ENCODE measurements at places on chromosomes 4 and X.
A peak's percentile ranks its signal among the peaks of the same experiment; 100 is the strongest.

- no peak for DNase-seq
These were observed 219.8 kb downstream of the TLL1 start for GRCh38 chr4:166092797-166093290.

- DNase-seq: no peak
These were observed 188.0 kb downstream of the SLC4A4 start for GRCh38 chr4:71526637-71527406.

DNA sequence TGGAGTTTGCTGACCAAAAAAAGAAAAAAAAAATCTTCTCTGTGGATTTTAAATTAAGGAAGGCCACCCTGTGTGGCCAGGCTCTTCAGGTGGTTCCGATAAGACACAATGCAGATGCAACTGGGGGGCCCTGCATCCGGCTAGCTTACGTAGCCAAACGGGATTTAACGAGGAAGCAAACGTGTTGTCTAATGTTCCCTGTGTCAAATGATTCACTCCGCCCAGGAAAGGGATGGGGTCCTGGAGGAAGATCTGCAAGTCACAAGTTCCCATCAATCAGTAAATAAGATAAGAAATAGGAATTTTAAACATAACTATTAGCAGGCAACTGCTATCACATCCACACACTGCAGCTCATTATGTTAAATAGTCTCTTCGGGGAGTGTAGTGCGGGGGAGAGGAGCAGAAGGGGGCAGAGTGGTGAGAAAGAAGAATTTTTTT, 216.4 kb upstream of the GYPA start:
- no peak for DNase-seq

DNA sequence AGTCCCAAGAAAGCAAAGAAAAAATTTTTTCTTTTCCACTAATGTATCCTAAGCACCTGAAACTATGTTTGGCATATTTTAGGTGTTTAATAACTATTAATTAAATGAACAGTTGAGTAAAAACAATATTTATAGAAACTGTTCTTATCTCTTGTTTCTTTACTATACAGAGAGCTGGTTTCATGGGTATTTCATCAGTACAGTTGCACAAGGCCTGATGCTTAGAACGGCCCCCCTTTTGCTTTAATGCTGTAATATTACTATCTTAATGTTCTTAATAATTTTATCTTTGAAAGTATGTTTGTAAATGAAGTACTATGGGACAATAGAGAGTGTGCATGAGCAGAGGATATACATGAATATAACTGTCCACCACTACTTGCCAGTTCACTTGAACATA, 479.1 kb upstream of the SLIT2 start:
- no peak for DNase-seq

GRCh38 chr4:76962406-76963130, 13.0 kb downstream of the SEPTIN11 start:
- no peak for DNase-seq

DNA sequence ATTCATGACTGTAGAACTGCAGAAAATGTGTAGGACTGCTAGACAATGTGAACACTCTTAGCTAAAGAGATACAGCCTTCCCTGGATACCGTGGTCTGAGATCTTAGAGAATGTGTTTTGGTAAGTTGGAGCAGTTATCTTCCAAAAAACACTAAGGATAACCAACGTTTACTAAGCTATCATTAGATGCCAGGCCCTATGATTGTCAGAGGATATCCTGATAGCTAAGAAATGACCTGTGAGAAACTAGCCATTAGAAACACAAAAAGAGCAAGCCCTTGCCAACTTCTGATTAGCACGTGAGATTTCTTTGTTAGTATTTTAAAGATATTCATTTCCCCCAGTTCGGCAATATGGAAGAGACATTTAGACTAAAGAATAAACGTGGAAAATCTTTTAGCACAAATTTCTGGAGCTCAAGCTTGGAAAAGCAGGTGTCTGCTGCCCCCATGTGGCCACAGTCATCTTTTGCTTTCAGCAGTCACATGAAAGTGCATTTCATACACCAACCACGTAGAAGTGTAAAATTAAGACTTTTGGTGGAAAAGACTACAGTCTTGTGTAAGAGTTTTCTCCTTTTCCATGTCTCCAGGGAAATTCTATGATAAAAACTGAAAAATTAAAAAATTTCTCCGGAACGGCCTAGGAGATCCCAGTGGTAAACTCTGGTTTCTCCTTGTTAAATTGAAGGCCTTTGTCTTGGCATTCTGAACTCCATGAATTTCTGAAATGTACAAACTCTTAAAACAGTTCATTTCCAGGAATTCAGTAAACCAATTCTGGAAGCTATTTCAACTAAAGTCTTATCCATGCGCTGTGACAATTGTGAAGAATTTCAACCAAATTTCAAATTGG, 136.4 kb downstream of the ZNF674 start:
- peak; percentile 72 for DNase-seq

DNA sequence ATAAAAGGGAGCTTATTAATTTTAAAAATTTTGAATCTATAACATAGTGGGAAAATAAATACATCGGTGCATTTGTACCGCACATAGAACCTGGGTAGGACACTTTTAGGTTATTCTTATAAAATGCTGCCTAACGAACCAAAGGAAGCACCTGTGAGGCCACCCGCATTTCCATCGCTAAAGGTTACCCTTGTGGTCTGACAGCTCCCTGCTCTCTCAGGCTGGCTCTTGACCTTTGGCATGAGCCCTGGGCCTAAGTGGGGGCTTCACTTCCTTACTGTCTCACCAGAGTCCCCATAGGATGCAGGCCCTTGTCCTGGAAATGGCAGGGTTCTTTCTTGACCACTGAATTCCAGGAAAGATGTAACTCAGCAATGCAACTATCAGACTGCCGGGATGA, 46.0 kb downstream of the HADH start:
- DNase-seq: no peak

DNA sequence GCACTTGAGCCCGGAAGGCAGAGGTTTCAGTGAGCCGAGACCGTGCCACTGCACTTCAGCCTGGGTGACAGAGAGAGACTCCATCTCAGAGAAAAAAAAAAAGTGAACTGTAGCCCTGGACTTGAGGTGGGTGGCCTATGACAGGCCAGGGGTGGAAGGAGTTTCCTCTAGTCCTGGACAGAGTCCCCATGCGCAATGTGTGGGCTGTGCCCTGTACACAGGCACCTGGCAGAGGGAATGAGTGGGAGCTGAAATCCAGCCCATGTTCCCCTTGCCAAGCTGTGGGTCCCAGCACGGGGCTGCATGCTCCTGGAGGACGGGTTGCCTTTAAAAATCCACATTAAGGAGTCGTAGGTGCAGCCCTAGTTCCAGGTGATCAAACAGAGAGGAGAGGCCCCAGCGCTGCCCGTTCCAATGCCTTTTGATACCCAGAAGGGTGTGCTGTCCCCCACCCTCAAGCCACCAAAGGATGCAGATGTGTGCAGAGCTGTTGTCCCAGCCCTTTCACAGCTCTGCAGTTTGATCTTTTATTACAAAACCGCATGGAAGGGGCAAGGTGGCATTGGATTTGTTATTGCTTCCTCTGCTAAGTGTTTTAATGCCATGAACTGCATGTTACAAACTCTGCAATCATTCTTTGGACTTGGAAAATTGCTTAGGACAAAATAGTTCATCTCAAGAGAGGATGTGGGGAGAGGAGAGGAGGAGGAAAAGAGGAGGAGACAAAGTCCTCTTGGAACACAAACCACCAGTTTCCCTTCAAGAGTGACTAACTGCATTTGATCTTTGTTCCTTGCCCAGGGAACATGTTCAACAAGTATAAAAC, 38.0 kb upstream of the PDK3 start:
- DNase-seq: no peak

DNA sequence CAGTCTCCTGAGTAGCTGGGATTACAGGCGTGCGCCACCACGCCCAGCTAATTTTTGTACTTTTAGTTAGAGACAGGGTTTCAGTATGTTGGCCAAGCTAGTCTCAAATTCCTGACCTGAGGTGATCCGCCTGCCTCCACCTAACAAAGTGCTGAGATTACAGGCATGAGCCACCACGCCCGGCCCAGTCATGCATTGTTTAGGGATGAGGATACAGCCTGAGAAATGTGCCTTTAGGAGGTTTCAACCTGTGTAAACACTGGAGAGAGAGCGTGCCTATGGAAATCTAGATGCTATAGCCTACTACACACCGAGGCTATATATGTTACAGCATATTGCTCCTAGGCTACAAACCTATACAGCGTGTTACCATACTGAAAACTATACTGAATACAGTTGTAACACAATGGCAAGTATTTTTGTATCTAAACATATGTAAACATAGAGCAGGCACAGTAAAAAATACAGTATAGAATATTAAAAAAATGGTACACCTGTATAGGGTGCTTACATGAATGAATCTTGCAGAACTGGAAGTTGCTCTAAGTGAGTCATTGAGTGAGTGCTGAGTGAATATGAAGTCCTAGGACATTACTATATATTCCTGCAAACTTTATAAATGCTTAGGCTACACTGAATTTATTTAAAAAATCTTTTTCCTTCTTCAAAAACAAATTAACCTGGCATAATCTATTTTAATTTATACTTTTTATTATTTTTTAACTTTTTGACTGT, 588.2 kb upstream of the ADGRL3 start:
- no peak for DNase-seq

GRCh38 chrX:15683193-15683592, 18.6 kb upstream of the CLTRN start:
- DNase-seq: no peak

DNA sequence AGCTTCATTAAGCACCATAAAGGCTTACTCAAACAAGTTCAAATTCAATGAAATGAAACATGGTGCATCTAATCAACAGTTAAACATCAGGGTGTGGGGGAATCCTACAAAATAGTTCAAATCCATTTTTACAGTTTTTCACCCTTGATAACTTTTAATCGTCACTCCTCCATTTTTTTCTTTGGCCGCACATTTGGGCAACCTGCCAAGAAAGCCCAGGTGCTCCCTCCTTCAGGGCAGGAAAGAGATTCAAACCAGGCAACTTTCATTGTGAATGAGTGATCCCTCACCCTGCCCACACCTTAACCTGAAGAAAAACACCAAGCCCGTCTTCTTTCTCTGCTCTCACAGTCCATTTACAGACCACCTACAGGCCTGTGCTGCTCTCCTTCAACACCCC, 24.9 kb downstream of the TRIM61 start:
- DNase-seq: no peak

- DNase-seq: no peak
These were observed 147.8 kb downstream of the GRIA3 start for GRCh38 chrX:123331859-123332258.

DNA sequence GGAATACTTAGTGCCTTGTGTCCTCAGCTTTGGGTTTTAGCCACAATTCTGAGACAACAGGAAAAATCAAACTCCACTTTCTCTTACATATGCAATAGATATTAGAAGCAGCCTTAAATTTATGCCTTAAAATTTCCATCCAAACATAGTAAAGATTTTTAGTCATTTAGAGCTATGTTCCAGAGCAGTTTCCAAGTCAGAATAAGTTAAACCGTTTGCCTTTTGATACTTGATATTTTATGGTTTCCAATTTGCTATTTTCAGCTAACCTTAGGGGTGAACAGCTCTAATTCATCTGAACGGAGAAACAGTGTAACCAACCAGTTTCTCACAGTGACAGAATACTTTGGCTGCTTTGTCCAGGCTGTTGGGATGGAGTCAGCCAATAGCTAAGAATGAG, 125.8 kb upstream of the RXFP1 start:
- DNase-seq: no peak

DNA sequence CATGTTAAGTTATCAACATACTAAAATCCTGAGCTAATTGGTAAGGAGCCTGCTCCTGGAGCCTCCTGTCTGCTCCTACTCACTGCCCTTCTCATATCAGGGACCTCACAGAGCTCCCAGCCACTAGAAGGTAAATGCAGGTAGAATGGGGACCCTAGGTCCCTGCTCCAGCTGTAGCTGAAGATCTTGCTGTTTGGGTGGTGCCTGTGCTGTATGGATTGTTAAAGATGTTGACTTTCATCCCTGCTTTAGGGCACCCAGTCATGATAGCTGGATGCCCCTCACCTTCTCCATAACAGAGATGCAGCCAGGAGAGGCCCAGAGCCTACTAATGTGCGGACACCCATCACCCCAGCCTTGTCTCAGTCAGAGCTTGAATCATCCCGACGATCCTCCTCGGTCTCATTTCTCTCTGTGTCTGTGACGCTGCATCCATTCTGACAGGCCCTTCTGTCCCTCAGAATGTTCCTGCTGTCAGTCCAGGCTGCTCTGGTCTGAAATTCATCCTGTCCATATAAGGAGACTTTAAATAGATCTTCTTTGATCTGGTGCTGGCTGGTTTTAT, 341.7 kb upstream of the GATB start:
- peak; percentile 26 for DNase-seq

- no peak for DNase-seq
These were observed 110.5 kb downstream of the ANXA3 start for GRCh38 chr4:78661921-78662521.

GRCh38 chrX:111467896-111468295, 43.5 kb upstream of the SERTM2 start:
- DNase-seq: no peak

DNA sequence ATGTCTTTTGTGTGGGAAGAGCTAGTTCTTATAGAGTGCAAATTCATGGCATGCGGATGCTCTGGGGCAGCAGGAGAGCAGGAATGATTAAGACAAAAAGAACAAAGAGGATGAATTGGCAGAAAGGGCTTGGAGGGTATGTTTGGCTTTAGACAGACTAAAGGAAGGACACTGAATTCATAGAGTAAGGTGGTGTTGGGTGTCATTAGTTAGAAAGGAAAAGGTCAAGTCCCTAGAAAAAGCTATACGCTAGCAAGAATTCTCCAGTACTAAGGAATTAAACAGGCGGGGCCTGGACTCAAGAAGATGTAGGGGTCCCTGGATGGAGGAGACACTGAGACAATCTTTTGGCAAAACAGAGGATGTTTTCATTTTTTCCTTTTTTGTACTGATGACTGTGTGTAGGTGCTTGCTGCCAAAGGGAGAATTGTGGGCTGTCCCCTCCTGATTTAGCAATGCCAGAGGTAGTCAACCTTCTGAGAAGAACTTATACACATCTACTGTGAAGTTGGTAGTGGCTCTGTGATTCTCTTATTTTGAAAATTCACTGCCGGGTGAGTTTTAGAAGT, 391.0 kb downstream of the SPRY1 start:
- DNase-seq: no peak

DNA sequence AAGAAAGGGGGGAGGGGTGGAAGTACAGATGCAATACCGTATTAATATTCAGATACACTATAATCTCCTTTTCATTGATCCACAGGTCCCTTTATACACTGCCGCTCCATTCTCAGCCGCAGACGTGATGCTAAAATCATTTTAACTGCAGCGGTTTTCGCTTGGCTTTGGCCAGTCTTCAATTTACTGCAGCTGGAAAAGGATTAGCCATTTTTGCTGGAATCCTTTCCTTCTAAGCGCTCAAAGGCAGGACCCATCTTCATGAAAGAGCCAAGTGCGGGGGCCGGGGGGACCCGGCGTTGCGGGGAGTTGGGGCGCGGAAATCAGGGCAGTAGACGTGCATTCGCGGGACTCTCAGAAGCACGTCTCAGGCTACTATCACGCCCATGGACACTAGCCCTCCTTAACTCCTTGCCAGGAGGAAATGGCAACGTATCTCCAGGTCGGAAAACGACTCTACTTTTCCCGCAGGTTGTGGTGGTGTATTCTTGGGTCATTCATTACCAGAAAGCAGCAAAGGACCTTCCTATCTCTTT, 1.7 kb upstream of the PCDH10 start:
- no peak for DNase-seq

- DNase-seq: no peak
These were observed 28.8 kb upstream of the PCSK1N start for GRCh38 chrX:48864210-48864609.

Data from stimulated activated CD4-positive, alpha-beta T cell treated with anti-CD3 and anti-CD28 coated beads, Interleukin-4, amount 100 ng/mL, for 24 hours (primary cell).